ENCODE measurements at places on chromosomes 1 and 21. TPM values are rescaled to one million over a fixed set of nuclear protein-coding genes. Genes with fewer than 3 reads are reported as not detected.

- H3K27ac ChIP-seq = no peak overlapping the region
- H3K4me3 ChIP-seq = no peak overlapping the region
- H3K36me3 ChIP-seq = no peaks in the 10 kb centered on the region
- no peaks in the 10 kb centered on the region for H3K4me1 ChIP-seq
Observed at GRCh38 chr1:184044603-184045376, 6.7 kb upstream of the TSEN15 start.

DNA sequence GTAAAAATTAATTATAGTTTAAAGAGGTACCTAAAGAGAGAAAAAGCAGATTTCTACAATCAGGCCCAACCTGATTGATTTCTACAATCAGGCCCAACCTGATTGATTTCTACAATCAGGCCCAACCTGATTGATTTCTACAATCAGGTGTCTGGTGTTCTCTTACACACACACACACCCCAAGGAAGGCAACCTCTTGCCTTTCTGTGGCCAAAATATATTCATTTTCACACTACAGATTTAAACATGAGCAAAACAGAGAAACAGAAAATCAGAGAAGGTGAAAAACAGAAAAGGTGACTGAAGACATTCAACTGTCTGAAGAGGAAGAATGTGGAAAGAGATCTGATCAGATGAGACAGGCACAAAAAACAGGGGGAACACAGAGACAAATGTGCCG is 104.5 kb downstream of the SMYD2 start:
- H3K27ac ChIP-seq = no peak overlapping the region
- H3K27me3 ChIP-seq = no peaks in the 10 kb centered on the region
- no peaks in the 10 kb centered on the region for H3K4me1 ChIP-seq
- no peak for DNase-seq
- peaks cover 19% of the 10 kb centered on the region for H3K36me3 ChIP-seq

- no peaks in the 10 kb centered on the region for H3K36me3 ChIP-seq
- no peaks in the 10 kb centered on the region for H3K4me1 ChIP-seq
- no peak for DNase-seq
- no peak overlapping the region for H3K27ac ChIP-seq
Observed at GRCh38 chr1:152967201-152967600, 3.2 kb upstream of the SPRR4 start.

TNNT2 gene
- 2.1 TPM for total RNA-seq

GRCh38 chr1:31883357-31883942 is 54.7 kb downstream of the PTP4A2 start:
- H3K4me3 ChIP-seq = no peak overlapping the region
- no peak for DNase-seq
- H3K27me3 ChIP-seq = no peaks in the 10 kb centered on the region
- no peak overlapping the region for H3K27ac ChIP-seq
- H3K36me3 ChIP-seq = no peaks in the 10 kb centered on the region

DNA sequence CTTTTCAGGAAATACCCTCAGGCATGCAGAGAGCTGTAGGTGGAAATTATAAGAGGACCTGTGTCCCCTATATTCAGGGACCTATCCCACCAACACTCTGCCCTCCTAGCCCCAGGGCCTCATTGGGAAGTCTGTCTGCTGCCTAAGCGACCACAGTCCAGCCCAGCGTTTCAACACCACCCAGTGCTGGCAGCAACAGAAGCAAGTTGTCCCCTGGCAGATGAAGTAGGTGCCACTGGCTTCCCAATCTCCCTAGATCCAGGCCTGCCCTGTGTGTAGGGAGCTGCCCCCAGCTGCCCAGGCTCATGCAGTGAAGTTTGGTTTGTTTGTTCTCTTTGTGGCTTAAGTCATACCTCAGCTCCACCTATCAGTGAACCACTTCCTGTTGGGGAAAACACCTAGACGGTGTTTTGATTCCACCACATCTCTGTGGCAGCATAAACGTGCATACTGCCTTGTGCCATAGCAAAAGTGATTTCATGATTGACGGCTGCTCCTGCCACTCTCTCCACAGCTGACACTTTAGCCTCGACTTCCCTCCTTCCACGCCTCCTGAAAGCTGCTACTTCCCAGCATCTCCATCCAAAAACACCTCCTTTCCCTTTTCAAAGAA is 8.1 kb upstream of the LEFTY1 start:
- H3K27me3 ChIP-seq = no peaks in the 10 kb centered on the region
- no peak overlapping the region for H3K4me3 ChIP-seq
- no peaks in the 10 kb centered on the region for H3K4me1 ChIP-seq
- no peak for DNase-seq

- H3K36me3 ChIP-seq = no peaks in the 10 kb centered on the region
- H3K4me3 ChIP-seq = no peak overlapping the region
- DNase-seq = no peak
- H3K27me3 ChIP-seq = no peaks in the 10 kb centered on the region
- H3K27ac ChIP-seq = no peak overlapping the region
Observed at GRCh38 chr1:247434005-247434404, 18.0 kb downstream of the NLRP3 start.

- H3K4me3 ChIP-seq = no peak overlapping the region
- H3K36me3 ChIP-seq = no peaks in the 10 kb centered on the region
- H3K27me3 ChIP-seq = no peaks in the 10 kb centered on the region
- H3K27ac ChIP-seq = no peak overlapping the region
- no peaks in the 10 kb centered on the region for H3K4me1 ChIP-seq
- no peak for DNase-seq
Observed at GRCh38 chr1:197170538-197170937, 24.1 kb upstream of the ASPM start.

DNA sequence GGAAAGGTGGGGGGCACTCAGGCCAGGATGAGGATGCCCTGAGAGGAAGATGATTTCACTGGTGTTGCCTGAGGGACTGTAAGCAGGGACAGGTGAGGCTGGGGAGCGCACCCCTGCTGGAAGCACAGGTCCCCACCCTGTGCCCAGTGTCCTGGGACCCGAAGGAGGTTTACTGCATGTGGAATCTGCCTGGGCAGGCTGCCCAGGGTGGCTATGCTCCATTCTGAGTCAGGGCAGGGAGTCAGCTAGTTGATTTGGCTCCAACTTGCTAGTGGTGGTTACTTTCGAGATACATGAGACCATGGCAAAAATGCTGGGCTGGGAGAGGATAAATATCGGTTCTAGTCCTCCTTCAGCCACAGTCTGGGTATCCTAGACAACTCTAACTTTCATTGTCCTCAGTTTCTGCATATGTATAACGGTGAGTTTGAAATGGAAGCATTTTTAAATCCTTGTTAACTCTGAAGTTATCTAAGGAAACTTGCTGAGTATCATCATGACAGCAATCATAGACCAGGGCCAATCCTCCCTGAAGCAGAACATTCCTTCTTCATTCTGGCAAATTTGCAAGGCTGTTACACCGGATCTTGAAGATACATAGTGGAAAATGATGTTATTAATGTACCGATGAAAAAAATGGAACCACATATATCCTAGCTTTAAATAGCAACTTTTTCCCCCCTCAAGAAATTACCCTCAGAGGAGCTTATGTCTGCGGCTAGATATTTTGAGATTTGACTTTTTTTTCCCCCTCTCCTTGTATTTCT is 7.7 kb downstream of the TLR5 start:
- H3K27me3 ChIP-seq = no peaks in the 10 kb centered on the region
- H3K27ac ChIP-seq = peak overlapping the region; percentile 20
- H3K36me3 ChIP-seq = no peaks in the 10 kb centered on the region
- H3K4me3 ChIP-seq = no peak overlapping the region
- H3K4me1 ChIP-seq = peaks cover 2% of the 10 kb centered on the region
- peak; percentile 42 for DNase-seq

GRCh38 chr1:41613689-41614574 is 129.4 kb upstream of the EDN2 start:
- no peak overlapping the region for H3K4me3 ChIP-seq
- H3K4me1 ChIP-seq = no peaks in the 10 kb centered on the region
- no peak for DNase-seq
- no peak overlapping the region for H3K27ac ChIP-seq
- H3K27me3 ChIP-seq = no peaks in the 10 kb centered on the region

GLIS1 gene
- total RNA-seq = 3.3 TPM

DNA sequence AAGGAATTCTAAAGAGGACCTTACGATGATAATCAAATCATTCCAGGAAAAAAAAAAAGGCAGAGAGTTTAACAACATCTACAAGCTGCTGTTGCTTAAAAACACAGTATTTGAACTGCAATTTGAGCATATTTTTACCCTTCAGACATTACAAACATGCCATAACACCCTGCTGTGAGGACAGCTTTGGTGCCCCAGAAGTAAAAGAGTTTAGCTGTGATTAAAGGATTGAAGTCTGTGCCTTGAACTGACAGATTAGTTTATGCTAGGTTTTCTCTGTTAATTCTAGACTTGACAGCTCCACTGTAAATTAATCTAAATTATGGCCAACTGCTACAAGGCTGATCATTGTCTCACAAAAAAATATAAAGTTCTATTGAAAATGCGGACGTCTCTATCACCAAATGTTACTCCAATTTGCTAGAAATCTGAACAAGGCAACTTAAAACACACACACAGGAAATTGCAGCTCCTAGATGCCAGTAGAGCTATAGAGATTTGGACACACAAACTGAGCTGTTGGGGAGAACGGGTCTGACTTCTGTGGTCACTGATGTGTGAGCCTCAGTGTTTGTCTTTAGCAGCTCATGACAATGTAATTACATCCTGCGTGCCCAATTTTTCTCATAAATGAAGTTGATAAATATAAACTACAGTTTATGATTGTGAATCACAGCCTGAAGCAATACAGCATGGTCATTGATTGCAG is 217.9 kb downstream of the NTNG1 start:
- H3K4me3 ChIP-seq = no peak overlapping the region
- H3K4me1 ChIP-seq = no peaks in the 10 kb centered on the region
- H3K36me3 ChIP-seq = no peaks in the 10 kb centered on the region
- no peaks in the 10 kb centered on the region for H3K27me3 ChIP-seq

- H3K36me3 ChIP-seq = no peaks in the 10 kb centered on the region
- H3K4me1 ChIP-seq = no peaks in the 10 kb centered on the region
- DNase-seq = no peak
- no peak overlapping the region for H3K27ac ChIP-seq
- no peak overlapping the region for H3K4me3 ChIP-seq
Observed at GRCh38 chr1:63878932-63879331, 105.1 kb downstream of the ROR1 start.

DNA sequence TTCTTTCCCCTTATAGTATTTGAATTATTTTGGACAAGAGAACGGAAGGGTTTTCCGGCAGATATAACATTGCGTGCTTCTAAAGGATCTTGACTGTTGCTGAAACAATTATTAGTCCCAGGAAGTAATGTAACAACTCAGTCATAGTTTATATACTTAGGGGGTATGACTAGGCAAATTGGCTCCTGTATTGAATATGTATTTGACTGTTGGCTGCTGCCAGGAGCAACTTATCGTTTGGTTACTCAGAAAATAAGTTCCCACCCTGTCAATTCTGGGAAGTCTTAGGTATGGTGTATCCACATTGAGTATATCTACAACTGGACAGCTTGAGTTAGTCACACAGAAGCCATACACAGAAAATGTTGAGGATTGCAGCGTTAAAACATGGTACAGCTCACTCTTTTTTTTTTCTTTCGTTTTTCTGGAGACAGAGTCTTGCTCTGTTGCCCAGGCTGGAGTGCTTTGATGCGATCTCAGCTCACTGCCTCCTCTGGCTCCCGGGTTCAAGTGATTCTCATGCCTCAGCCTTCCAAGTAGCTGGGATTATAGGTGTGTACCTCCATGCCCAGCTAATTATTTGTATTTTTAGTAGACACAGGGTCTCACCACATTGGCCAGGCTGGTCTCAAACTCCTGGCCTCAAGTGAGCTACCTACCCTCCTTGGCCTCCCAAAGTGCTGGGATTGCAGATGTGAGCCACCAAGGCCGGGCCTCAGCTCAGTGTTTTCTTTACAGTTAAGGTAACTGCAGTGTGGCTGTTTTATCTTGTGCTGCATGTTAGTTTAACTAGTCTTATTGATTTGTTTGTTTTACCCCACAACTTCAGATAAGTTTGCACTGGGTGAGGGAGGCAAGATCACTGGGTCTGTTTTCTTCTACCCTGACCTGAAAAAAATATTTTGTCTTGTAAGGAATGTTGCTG is 10.2 kb downstream of the SMAP2 start:
- no peak overlapping the region for H3K4me3 ChIP-seq
- no peaks in the 10 kb centered on the region for H3K27me3 ChIP-seq
- H3K27ac ChIP-seq = peak overlapping the region; percentile 10
- H3K36me3 ChIP-seq = no peaks in the 10 kb centered on the region

GRCh38 chr1:35598895-35599294 is 25.8 kb downstream of the TFAP2E start:
- DNase-seq = no peak
- H3K36me3 ChIP-seq = peaks cover 14% of the 10 kb centered on the region
- H3K27ac ChIP-seq = no peak overlapping the region

ELAPOR1 gene
- 1.3 TPM for total RNA-seq

TSTD1 gene
- total RNA-seq = 74.5 TPM

DNA sequence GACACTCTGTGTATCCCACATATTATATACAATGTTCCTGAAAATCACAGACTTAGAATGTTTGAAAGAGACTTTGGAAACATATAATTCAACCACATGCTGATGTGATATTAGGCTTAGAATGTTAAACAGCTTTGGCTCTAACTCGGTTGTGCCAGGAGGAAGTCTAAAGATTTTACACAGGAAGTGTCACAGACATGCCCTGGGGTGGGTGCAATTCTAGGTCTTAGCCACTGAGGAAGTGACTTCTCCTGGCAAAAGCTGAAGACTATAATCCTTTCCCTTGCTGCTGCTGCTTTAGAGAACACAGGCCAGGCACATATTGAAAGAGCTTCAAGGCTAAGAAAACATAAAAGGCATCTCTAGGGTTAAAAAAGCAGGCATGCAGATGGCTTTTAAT is 51.0 kb downstream of the RPL5 start:
- H3K27ac ChIP-seq = no peak overlapping the region
- no peaks in the 10 kb centered on the region for H3K27me3 ChIP-seq
- no peak for DNase-seq
- H3K4me3 ChIP-seq = no peak overlapping the region
- no peaks in the 10 kb centered on the region for H3K4me1 ChIP-seq

GRCh38 chr1:21534674-21535378 is 25.6 kb downstream of the ALPL start:
- peaks cover 21% of the 10 kb centered on the region for H3K4me1 ChIP-seq
- DNase-seq = peak; percentile 74
- no peak overlapping the region for H3K27ac ChIP-seq
- no peaks in the 10 kb centered on the region for H3K36me3 ChIP-seq
- no peak overlapping the region for H3K4me3 ChIP-seq
- no peaks in the 10 kb centered on the region for H3K27me3 ChIP-seq

GRCh38 chr1:90919190-90919719 is 102.6 kb downstream of the ZNF644 start:
- peaks cover 3% of the 10 kb centered on the region for H3K4me1 ChIP-seq
- H3K36me3 ChIP-seq = no peaks in the 10 kb centered on the region

OR2AK2 gene
- not detected for total RNA-seq

Measured in kidney (tissue), 22 donors.